ENCODE measurements at places on chromosomes 5 and 9. TPM values are rescaled to one million over a fixed set of nuclear protein-coding genes. Genes with fewer than 3 reads are reported as not detected.

- no peak for DNase-seq
These were observed 1.8 kb upstream of the SELENOP start for GRCh38 chr5:42813533-42813932.

DNA sequence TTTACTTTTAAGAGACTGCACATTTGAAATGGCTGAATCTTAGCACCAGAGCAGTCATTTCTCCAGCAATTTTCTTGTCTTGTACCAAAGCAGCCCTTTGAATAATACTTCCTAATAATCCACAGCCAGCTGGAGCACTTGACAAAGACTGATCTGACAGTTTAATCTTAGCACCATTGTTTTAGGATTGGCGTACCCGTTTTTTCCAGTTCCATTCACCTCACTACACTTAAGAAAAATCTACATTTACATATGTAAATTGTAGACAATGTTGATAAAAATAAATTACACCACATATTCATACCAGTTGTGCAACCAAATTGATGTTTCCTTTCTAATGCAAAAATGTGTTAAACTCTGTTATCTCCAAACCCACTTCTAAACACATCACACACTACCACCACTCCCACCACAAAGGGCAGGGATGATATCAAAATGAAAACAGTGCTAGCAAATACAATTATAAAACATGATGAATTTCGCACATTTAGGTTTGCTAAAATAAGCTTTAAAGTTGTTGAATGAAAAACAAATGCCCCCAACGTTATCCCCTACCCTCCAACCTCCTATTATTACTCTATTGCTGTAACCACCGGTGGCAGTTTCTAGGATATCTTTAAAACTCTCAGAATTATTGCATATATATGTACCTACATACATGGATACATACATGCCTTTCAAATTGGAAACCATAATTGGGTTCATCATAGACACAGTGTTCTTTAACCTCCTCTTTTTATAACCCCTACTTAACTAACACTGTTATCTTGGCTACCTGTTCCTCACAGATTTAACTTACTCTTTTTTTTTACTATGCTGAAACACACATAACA, 21.5 kb downstream of the SERINC5 start:
- DNase-seq: no peak

DNA sequence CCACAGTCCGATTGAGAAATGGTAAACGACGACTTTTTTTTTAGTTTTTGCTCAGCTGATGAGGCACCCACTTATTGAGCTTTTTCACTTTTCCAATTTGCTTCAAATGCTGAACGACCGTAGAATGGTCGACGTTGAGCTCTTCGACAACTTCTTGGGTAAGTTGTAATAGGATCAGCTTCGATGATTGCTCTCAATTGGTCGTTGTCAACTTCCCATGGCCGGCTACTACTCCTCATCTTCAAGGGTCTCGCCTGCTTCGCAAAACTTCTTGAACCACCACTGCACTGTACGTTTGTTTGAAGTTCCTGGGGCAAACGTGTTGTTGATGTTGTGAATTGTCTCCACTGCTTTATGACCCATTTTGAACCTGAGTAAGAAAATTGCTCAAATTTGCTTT, 35.7 kb downstream of the NSD1 start:
- no peak for DNase-seq

DNA sequence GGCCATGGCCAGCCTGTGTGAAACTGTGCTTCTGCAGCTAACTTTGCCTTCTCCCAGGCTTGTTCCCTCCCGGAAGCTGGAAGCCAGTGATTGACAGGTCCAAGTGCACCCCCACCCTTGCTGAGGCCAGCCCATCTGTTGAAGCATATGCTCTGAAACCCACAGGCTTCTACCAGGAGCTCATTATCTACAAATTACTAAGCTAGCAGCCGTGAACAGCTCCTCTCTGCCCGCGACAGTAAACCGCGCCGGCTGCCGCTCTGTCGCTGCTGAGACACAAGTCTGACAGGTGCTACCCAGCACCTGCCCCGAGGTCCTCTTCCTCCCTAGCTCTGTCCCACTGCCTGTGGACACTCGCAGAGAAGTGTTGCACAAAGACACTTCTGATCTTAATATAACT, 490.9 kb downstream of the GADD45G start:
- DNase-seq: peak; percentile 34

- DNase-seq: no peak
These were observed 28.0 kb downstream of the TNIP1 start for GRCh38 chr5:151052836-151053235.

DNA sequence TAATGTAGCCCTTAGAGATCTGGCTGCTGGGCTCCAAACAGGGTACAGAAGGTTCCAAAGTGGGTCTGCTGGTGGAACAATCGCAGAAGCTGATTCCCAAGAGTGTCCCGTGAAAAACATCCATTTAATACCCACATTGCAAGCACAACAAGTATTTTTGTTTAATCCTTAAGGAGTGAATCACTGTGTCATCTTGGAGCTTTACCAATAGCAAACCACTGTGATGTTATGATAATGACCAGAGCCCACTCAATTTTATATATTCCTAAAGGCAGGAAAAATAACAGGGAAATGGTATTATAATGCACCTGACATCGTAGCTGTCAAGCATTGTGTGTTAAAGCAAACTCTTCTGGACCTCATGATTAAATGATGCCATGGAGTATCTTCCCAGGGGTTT, 291.9 kb downstream of the FBXL7 start:
- DNase-seq: no peak

DNA sequence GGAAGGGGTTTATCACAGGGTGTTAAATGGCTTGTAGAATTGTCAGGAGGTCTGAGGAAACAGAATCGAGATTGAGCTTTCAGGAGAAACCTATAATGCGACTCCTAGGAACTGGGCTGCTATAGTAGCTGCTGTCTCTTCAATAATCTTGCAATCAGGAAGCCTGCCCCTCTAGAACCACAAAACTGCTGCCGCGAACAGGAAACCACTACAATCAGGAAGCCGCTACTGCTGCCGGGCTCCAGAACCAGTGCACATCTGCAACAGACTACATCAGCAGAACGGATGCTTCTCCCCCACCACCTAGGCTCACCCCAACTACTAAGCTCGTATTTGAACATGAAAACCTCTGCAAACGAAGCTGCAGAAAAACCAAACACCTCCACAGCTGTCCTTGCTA, 31.6 kb downstream of the TNFSF8 start:
- peak; percentile 80 for DNase-seq

- no peak for DNase-seq
These were observed 39.5 kb downstream of the NTRK2 start for GRCh38 chr9:84709056-84709455.

DNA sequence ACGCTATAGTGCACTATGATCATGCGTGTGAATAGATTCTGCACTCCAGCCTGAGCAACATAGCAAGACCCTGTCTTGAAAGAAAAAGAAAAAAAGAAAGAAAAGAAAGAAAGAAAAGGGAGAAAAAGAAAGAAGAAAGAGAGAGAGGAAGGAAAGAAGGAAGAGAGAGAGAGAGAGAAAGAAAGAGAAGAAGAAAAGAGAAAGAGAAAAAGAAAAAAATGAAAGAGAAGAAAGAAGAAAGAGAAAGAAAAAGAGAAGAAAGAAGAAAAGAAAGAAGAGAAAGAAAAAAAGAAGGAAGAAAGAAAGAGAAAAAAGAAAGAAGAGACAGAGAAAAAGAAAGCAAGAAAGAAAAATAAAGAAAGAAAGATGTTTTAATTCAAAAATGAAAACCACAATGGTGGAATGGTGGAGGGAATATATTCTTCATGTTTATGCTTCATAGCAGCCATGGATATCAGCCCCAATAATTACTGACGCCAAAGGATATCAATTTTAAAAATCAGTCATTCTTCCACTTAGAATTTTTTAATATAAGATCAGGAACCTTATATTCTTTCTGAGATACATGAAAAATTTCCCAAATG, 168.7 kb upstream of the TBCA start:
- no peak for DNase-seq

DNA sequence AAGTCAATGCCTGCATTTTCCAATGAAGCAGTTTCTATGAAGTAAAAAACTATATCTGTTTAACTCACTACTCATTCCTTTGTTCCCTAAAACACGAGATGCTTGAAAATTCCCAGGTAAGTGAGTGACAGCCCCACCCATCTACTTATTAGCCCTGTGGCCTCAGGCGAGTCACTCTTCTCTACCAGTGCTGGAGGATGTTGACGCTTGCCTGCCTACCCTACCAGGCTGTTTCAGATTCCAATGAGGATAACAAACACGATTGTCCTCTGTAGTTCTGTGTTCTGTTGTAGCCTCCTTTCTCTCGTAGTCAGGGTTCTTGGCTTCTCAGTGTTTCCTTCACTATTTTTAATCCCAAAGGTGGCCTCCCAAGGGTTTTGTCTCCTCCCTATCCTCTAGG, 388.8 kb downstream of the KDM4C start:
- no peak for DNase-seq

GRCh38 chr5:122014236-122014935, 52.6 kb downstream of the SRFBP1 start:
- no peak for DNase-seq

DNA sequence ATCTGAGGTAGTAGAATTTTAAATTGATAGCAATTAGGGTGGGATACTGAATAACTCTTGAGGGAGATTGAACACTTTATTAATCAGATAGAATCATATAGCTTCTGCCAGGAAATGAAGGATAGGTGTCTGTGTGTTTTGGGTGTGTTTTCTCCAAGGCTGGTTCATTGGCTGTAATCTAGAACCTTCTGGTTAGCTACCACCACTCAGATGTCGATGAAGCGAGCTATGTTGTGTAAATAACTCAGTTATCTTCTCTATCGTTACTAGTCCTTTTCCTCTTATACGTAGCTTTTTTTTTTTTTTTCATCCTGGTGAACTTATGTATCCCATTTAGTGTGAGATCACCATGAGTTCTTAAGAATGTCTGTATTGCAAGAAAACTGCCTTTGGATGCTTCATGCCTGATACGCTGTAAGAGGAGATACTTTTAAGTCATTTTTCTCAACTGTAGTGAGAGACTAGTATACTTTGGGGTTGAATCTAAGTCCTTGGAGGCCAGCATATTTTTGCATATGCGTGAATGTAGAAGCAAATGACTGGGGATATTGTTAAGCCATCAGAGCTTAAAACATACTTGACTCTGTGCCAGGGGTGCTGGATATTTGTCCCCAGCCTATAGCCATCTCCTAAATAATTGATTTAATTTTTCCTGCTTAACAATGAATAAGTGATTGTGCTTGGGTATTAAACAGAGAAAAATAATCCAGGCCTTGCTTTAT, 2.1 kb downstream of the TNFAIP8 start:
- no peak for DNase-seq

GRCh38 chr9:35673132-35674024, at the start of gene CA9:
Gene CA9 (plus strand): TSS chr9:35673928. CDS start chr9:35673960, 32 bp downstream.
- no peak for DNase-seq

DNA sequence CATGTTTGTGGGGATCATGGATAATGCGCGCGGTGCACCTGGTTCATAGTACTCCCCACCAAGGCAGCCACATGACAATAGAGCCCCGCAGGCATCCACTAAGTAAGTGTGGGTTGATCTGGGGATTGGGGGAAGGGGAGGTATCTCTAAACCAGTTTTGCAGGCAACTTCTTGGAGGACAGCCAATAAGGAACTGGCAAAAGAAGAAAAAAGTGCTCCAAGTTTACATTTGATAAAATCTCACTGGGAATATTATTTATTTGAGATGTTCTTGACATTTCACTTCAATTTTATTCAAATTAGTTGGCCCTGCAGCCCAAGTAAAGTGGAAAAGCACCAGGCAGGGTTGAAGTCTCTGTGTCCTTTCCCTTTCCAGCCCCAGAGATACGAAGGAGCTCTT, 8.5 kb downstream of the FBP1 start:
- no peak for DNase-seq

DNA sequence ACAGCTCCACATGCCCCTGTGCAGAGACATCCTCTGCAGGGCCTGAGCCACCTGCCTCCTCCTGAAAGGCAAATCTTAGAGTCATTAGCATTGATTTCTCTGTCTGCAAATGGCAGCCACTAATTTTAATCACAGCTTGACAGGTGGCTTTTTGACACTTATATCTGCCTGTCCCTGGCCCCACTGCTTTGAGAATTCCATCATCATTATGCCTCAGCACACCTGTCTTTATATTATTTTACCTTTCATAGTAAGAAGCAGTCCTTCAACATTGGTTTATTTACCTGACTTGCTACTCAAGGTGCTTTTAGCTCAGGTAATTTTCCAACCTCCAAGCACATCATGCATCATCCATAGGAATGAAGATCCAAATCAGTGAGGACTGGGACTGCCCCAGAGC, 451.3 kb downstream of the MTRR start:
- DNase-seq: no peak

DNA sequence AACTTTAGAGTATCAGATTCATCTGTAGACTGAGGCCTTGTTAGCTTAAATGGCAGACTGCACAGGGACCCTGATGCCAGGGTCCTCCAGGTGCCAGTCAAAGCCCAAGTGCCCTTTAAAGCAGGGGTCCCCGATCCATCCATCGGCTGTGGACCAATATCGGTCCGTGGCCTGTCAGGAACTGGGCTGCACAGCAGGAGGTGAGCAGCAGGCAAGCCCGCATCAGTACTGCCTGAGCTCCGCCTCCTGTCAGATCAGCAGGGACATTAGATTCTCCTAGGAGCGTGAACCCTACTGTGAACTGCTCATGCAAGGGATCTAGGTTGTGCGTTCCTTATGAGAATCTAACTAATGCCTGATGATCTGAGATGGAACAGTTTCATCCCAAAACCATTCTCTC, 403.4 kb downstream of the RAB3C start:
- DNase-seq: no peak

DNA sequence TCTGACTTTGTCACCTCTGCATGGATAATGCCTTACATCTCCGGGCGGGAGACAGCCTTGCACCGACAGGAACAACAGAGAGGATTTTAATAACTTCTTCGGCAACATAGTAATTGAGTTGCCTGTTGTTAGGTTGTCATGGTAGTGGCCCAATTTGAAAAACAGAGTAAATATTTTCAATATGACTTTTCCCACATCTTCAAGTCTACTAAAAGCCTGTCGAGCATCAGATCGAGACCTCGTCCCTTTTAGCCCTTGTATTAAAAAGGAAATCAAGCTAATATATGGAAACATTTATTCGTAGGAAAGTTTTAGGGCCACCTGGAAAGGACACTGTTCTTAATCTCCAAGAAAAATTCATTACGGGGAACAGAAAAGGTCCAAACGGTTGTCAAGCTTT, 70.8 kb upstream of the FCN2 start:
- no peak for DNase-seq

DNA sequence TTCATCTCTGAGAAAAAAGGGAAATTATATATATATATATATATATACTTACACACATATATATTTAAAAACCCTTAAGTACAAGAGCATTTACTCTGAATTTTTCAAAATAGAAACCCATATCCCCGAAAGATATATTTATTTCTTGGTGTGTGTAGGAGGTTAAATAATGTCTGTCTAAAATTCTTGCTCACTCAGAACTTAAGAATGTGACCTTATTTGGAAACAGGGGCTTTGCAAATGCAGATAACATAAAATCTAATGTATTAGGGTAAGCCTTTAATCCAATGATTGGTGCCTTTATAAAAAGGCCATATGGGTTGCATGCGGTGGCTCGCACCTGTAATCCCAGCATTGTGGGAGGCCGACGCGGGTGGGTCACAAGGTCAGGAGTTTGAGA, 517.3 kb upstream of the TLE4 start:
- DNase-seq: no peak

- no peak for DNase-seq
These were observed 64.7 kb downstream of the MRPL36 start for GRCh38 chr5:1734908-1735289.

- no peak for DNase-seq
These were observed 126.3 kb downstream of the CEMIP2 start for GRCh38 chr9:71642056-71642455.

FOXD4L5 gene
- under 0.01 TPM for total RNA-seq

KCNV2 gene
- total RNA-seq: under 0.01 TPM

FOXE1 gene
- total RNA-seq: not detected

GPR151 gene
- total RNA-seq: not detected

CD74 gene
- total RNA-seq: 2,842 TPM

FOXD4L4 gene
- total RNA-seq: 0.27 TPM

TMEM215 gene
- not detected for total RNA-seq

TTLL11 gene
- 5.1 TPM for total RNA-seq
